ENCODE measurements at places on chromosomes 3 and 15.

DNA sequence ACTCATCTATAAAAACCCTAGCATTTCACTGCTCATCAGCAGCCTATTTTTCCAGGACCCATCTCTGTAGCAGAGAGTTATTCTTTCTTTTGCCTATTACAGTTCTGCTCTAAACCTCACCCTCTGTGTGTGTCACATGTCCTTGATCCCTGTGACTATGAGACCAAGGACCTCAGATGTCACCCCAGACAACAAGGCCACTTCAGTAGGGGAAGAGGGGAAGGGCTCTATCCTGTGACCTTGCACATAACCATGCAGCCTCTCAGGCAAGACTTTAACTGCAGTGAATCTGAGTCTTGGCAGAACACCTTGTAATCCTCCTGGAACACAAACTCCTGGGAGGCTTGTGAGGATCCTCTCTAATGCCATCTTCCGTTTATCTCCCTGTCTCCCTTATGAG is 4.4 kb upstream of the ZNF589 start:
- no peak for DNase-seq

DNA sequence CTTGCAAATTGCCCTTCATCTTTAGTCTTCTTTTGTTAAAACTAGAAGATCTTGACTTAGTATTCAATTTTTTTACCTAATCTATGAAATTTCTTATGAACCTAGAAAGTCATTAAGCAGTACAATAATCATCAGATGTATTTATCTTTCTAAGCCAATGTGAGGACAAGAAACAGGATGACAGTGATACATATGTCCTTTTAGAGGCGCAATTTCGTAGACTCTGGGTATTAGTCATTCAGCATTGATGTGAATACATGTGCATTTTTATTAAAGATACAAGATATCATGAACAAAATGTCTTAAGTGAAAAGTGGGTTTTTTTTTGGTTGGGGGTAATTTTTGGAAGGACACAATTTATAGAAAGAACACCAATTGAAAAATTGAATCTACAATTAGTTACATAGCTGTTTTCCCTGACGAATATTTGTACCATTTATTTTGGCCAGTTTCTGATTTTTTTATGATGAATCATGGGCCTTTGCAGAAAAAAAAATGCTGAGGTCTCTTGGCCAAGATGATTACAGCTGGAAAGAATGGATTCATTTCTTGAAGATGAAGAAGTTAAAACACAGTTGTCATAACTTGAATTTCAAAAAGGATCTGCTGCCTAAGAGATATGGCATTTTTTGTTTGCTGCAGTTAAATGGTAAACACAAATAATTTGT is 48.9 kb upstream of the AGTR1 start:
- peak; percentile 32 for DNase-seq

DNA sequence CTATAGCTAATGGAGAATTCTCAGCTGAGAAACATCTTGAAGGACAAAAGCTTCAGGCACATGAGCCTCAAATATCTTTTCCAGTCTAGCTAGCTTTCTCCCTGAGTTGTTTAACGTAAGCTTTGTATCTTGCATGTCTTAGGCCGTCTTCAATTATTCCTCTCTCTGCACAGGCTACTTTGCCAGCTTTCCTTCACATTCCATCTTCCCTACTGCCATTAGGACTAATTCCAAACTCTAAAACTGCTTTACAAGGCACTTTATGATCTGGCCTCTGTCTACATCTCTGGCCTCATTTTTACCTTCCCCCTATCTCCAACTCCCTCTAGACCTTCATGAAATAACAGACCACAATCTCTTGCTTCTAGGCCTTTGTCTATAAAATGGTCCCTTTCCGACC is 171.4 kb downstream of the GREM1 start:
- no peak for DNase-seq

DNA sequence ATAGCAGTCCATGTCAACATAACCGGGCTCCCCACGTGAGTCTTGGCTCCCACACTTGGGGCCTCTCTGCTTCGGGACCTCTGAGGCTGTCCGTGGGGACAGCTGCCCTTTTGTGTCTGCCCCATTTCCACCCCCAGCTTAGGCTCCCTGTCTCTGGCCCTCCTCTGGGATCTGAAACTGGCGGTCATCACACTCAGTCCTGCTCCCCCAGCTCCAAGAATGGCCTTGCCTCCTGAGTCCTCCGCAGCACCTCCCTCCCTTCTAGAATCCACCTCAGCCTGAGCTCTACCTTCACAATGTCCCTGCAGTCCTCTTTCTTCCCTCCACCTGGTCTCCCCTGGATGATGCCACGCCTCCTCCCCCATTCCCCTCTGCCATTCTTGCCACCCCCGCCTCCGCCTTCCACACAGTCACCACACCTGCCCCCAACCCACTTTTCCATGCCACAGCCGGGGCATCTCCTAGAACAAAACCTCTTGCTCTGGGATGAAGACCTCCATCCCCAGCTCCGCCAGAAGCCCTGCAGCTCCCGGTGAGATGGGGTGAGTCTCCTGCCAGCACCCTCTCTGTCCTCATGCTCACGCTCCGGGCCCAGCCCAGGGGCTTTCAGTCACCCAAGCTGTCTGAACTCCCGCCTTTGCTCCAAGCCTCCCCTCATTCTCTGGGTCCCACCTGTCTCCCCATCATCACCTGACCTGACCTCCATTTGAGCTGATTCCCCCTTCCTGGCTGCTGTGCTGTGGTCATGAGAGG is 7.0 kb upstream of the ZXDC start:
- no peak for DNase-seq

- DNase-seq = no peak
These were observed 22.8 kb upstream of the UNC13C start for GRCh38 chr15:53955396-53955795.

- peak; percentile 73 for DNase-seq
These were observed 91.0 kb downstream of the TPRG1 start for GRCh38 chr3:189262746-189263145.

DNA sequence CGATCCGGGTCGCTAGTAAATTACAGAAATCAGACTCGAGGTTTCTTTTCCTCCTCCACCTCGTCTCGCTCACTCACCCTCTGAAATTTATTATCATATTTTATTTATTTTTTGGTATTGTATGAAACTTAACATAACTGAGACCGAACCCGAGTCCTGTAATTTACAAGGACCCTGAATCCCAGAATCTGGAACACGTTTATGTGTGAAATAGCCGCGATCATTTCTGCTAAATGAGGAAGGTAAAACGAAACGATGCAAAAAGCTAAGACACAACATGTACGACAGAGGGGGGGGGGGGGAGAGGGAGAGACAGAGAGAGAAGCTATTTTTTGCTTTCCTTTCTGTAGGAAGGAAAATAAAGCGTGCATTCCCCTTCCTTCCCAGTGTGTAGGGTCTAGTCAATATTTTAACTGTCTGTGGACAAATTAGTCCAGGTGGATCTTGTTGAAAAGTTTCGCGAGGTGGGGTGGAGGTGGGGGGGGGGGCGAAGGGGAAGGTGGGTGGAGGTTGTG is 1.6 kb downstream of the BBX start:
- DNase-seq = no peak

- DNase-seq = no peak
These were observed 9.6 kb downstream of the CMC1 start for GRCh38 chr3:28250999-28251398.

DNA sequence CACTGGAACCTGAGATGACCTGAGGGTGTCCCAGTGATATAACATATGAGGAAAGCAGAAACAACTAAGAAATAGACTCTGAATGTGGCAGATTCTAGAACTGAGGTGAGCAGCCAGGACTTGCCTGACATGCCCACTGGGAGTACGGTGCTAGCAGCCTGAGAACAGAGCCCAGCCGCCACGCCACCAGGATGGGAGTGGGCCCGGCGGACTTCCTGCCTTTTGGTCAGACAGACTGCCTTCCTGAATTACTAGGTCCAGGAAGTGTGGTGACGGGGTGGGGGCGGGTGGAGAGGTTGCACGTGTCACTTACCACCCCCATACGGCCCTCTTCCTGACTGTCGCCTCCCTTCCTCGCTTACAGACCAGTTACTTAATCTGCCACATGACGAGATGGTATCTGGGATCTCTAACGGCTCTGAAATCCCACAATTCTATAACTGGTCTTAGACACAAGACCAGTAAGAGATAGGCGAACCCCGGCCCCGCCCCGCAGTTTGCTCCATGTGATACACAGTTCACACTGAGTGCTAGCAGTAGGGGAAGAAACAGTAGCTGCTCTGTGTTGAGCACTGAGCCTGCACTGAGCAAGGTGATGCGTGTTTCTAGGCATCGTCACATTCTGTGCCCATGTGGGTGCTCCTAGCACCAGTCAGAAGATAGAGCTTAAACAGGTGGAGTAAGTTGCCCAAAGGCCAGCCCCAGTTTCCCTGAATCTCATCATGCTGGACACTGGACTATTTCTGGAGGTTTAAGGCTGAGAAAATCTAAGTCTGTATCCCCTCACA is 95.7 kb downstream of the CPN2 start:
- peak; percentile 96 for DNase-seq

- no peak for DNase-seq
These were observed 11.7 kb upstream of the BTBD1 start for GRCh38 chr15:83078712-83079111.

GRCh38 chr15:100215031-100215842 is 126.5 kb downstream of the ADAMTS17 start:
- DNase-seq = no peak

DNA sequence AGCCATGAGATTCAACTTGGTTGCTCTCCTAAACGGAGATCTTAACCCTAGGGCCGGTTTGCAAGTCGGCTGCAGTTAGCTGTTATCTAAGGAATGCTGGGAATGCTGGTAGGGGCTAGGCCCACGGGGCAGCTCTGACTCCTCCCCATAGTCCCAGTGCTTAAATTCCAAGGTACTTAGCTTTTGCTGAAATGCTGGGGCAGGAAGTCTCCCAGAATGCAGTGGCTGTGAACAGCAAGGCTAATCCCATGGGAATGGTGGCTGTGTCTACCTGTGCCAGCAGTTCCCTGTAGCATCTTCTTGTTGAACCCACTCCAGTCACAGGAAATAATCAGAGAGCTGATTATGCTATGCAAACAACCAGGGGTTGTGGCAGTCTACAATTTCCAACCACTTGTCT is 102.5 kb upstream of the TJP1 start:
- peak; percentile 74 for DNase-seq

DNA sequence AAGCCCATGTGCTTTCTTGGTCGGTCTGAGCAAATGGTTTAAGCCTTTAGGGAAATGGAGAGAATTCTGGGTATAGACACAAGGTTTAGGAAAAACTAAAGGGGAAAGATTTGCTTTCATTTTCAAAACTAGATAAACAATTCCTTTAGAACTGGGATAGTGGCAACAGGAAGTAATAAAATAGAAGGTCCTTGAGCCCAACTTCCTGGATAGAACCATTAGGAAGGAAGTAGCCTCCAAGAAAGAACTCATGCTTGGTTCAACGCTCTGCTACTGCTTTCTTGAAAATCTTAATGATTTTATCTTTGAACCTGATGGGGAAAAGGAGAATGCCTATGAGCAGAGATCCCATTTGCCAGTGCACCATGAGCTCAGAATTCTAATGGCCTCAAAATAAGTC is 147.0 kb upstream of the THRB start:
- peak; percentile 2 for DNase-seq

DNA sequence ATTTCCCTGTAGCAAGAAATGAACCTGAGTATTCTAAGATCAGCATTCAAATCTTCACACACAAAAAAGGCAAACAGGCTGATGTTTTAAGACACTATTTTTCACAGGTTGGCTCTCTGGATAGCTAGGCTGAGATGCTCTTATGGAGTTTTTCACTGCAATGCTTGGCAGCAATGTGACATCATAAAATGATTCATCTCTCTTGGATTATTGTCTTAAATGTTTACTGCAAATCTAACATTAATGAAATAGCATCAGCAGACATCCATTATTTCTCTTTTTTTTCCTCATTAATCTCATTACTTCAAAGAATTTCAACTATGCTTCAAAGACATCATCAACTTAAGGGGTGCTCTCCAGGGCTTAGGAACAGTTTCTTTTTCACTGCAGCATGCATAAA is 23.6 kb upstream of the SSUH2 start:
- DNase-seq = no peak

- no peak for DNase-seq
These were observed 41.9 kb upstream of the PRR20G start for GRCh38 chr3:127329631-127330285.

DNA sequence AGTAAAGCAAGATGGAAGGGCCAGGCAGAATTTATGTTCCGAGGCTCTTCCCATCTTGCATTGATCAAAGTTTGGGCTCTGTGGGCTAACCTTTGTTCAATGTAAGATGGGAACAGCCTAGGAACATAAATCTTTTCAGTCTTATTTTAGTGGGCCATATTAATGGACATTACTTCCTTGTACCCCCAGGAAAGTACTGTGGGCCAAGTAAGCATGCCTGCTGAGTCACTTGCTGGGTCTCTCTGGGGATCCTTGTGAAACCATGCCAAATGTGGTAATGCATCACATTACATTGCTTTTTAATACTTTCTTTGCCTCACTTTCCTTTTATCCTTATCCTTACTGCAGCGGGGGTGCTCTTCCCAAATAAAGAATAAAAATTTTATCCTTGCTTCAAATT is 349.5 kb upstream of the POU1F1 start:
- DNase-seq = peak; percentile 9

DNA sequence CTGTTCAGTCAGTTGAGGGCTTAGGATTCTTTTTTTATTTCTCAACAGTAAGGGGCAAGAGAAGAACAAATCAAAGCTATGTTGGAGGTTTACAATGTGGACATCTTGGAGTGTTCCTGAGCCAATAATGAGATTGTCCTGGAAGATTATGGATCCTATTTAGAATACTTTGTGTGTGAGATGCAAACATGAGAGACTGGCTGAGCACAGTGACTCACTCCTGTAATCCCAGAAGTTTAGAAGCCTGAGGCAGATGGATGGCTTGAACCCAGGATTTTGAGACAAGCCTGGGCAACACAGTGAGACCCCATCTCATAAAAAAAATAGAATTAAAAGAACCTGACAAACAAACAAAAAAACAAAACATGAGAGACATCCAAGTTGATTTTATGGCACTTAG is 351.6 kb downstream of the GAP43 start:
- DNase-seq = peak; percentile 21

DNA sequence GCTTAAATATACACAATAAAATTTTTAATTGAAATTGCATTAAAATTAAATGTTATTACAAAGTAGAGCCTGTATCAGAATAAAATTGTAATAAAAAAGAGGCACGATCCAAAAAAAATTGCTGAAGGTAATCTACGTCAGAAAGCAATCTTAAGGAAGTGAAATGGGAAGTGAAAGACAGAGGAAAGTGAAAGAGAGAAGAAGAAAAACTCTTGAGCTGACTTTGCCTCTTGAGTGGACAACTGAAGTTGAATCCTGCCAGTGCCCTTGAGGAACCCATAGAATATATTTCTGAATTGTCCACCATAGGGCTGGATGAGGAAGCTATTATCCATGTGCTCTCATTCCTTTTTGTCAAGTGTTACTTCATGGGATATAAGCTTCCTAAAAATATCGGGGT is 285.1 kb upstream of the STAC start:
- no peak for DNase-seq

GRCh38 chr3:152222327-152222726 is 46.4 kb upstream of the MBNL1 start:
- peak; percentile 15 for DNase-seq
